Calu3 (cell line): ENCODE measurements at places on chromosomes 16 and 17.
A peak's percentile ranks its signal among the peaks of the same experiment; 100 is the strongest.

DNA sequence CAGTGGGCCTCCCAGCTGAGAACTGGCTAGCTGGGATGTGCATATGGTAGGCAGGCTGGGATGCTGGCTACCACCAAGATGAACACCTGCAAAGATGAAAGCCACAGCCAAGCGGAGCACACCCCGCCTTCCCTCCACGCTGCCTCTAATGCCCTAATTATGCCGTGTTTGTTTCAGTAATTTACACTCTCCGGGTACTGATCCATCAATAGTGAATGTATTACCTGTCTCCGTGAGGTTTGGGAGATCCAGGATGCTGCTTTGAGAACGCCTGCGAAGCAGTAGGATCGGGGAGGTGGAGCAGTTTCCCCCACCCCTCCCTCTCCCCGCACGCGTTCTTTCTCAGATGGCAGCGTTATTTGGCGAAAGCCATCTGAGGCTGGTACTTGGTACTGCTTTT is 28.9 kb upstream of the GSE1 start:
- no peak for DNase-seq

GRCh38 chr16:71734511-71734910 is 10.0 kb upstream of the PHLPP2 start:
- no peak for DNase-seq

- no peak for DNase-seq
Measured at GRCh38 chr16:87832741-87833502, 36.4 kb downstream of the SLC7A5 start.

DNA sequence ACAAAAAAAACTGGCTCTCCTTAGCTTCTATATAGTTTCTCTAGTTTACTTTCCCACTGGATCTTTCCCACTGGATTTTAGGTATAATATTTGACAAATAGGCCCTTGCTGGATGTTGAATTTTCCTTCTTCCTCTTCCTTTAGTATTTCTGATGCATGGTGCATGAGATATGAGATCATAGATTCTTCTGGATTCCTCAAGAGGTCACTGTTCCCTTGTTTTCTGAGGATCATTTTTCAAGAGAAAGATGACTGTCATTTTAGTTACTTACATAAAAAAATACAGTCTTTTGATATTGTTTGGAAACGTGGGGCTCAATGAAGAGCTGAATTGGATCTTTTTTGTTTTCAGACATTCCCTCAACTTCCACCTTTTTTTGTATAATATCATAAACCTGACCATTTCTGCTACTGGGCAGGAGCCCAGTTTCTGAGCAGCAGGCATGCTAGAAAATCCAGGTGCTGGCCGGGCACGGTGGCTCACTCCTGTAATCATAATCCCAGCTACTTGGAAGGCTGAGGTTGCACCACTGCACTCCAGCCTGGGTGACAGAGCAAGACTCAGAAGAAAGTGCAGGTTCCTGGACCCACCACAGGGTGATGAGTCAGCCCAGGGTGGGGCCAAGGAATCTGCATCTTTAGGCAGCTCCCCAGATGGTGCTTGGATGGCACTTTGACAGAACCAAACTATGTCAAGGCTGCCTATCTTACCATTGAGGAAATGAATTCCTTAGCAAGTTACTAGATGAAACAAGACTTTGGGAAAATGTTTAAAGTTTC is 70.3 kb downstream of the SDR42E1 start:
- peak; percentile 58 for DNase-seq

- no peak for DNase-seq
Measured at GRCh38 chr16:77085981-77086380, 105.0 kb upstream of the MON1B start.

DNA sequence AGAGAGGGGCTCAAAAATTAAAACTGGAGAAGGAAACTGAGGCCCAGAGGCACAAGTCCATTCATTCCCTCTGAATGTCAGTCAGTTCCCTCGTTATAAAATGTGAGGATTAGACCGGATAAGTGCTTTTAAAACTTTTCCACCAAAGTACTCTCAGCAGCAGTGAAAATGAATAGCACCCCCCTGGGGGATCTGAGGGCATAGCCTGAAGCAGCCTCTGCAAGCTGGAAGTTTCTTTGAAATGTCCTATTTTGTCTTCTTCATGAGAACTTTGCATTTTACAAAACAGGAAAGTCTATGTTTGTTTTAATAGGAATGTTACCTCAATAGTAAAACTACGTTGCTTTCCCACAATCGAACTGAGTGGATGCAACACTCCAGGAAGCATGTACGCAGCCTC is 273.0 kb downstream of the CEP112 start:
- DNase-seq = no peak

GRCh38 chr16:67283039-67283825 is 3.9 kb downstream of the PLEKHG4 start:
- DNase-seq = no peak

DNA sequence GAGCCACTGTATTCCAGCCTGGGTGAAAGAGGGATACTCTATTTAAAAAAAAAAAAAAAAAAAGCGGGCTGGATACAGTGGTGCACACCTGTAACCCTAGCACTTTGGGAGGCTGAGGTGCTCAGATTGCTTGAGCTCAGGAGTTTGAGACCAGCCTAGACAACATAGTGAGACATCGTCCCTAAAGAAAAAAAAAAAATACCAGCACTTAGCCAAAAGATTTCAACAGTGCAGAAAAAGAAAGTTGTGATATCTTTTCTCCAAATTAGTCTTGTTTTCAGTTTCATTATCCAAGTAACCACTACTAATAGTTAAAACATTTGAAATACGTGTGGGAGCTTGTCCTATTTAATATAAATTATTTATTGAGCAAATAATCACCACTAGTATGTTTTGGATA is 48.7 kb downstream of the TENT4B start:
- DNase-seq = no peak

- peak; percentile 93 for DNase-seq
Measured at GRCh38 chr17:81722184-81723120, 10.4 kb downstream of the SLC25A10 start.

- no peak for DNase-seq
Measured at GRCh38 chr17:1398931-1399678, 917 bp downstream of the YWHAE start.

DNA sequence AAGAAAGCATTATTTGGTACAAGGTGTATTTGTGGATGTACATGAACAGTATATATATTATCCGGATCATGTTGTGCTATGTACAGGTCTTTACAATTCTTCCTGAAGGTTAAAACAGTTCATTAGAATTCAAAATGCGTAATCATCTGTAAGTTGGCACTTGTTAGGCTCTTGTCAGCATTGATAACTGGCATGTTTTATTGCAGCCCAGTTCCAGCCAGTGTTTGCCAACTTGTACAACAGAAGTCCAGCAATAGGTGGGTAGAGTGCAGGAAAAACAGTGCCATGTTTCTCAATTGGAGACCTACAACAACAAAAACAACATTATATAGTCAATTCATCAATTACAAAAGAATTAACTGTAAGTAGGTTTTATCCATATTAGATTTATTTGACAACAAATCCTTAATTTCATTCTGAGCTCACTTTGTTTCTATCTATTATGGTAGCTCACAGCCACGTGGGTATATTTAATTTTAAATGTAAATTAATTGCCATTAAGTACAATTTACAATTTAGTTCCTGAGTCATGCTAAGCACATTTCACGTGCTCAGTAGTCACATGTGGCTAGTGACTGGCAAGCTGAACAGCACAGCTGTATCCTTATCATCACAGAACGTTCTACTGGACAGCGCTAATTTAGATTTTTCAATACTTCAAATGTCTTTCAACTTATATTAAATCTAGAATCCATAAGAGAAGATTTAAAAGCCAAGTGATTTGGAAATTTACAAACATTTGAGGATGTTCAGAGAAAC is 8.6 kb upstream of the ANKFY1 start:
- no peak for DNase-seq

DNA sequence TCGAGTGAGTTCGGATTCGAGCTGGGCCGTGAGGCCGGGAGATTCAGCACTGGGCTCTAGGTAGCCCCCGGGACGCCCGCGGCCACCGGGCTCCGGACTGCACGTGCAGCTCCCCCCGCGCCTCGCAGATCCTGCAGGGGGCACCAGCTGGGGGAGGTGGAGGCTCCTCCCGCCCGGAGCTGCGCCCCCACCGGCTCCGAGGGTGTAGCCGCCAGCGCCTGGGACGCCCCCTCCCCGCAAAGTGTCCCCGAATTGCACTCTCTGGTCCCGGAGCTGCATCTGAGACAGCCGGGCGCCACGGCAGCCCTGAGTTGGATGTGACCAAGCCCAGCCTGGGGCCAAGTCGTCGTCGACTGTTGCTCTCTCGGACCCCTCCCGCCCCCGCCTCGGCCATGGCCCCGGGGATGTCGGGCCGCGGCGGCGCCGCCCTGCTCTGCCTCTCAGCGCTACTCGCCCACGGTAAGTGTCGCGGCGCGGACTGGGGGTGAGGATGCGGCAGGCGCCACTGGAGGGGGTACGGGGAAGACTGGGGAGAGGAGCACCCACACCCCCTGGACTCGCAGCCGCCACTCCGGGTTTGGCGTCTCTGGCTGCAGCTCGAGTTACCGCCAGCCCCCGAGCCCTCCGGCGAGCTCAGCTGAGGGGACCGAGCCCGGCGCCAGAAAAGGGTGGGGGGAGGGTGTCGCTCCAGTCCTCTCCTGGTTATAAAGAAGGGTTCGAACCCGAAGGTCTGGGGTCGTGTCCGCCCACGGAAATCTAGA is 1.5 kb downstream of the TMEM132E start:
- no peak for DNase-seq

DNA sequence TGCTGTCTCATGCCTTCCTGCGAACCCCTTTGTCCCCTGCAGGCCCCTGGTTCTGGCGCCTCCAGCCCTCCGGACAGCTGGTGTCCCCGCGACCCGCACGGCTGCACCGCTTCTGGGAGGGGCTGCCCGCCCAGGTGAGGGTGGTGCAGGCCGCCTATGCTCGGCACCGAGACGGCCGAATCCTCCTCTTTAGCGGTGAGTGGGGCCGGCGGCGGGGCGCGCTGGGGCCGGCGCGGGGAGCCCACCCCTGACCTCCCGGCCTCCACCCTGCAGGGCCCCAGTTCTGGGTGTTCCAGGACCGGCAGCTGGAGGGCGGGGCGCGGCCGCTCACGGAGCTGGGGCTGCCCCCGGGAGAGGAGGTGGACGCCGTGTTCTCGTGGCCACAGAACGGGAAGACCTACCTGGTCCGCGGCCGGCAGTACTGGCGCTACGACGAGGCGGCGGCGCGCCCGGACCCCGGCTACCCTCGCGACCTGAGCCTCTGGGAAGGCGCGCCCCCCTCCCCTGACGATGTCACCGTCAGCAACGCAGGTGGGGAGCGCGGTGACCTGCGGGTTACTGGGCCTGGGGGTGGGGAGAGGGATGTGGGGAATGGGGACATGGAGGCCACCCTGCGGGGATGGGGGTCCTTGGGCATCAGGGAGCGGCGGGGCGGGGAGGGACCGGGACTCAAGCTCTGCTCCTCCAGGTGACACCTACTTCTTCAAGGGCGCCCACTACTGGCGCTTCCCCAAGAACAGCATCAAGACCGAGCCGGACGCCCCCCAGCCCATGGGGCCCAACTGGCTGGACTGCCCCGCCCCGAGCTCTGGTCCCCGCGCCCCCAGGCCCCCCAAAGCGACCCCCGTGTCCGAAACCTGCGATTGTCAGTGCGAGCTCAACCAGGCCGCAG is 7.1 kb upstream of the IL32 start:
- peak; percentile 64 for DNase-seq

- no peak for DNase-seq
Measured at GRCh38 chr16:24367186-24367710, 111.1 kb downstream of the CACNG3 start.

DNA sequence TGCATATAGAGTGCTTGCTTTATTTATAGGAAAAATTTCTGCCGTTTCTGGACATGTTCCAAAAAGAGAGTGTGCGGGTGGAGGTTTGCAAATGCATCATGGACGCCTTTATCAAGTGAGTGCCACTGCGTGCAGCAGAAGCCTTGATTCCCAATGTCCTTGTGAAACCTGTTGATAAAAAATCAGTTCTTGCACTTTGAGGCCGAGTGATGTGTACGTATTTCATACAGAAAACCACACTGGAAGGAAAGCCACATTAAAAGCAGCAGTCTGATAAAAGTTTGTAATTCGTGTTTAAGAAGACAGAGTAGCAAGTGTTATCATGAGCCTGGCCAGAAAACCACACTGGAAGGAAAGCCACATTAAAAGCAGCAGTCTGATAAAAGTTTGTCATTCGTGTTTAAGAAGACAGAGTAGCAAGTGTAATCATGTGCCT is 78.0 kb downstream of the KNOP1 start:
- no peak for DNase-seq

- no peak for DNase-seq
Measured at GRCh38 chr17:37820313-37820994, 75.6 kb upstream of the HNF1B start.

DNA sequence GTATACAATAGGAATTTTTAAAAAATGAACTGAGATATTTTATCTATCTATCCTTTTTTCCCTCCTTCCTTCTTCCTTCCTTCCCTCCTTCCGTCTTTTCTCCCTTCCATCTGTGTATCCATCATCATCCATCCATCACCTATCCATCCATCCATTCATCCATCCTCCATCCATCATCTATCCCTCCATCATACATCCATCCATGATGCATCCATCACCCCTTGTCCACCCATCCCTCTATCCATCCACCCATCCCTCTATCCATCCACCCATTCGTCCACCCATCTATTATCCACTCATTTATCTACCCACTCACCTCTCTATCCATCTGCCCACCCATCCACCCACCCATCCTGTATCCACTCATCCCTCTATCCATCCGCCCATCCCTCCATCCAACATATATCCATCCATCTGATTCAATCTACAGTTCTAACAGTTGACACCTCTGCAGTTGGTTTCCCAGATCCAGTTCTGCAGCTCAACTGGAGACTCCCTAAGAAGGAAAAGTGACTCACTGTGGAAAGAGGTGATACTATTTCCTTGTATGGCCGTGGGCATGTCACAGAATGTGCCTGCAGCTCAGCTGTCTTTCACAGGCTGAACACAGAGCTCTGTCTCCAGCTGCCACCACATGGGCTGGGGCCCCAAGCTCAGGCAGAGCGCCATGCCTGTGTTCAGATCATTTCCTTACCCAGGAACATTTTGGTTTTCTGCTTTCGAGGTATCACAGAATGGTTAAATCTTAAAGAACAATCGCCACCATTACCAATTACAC is 130.8 kb downstream of the XYLT1 start:
- peak; percentile 39 for DNase-seq

DNA sequence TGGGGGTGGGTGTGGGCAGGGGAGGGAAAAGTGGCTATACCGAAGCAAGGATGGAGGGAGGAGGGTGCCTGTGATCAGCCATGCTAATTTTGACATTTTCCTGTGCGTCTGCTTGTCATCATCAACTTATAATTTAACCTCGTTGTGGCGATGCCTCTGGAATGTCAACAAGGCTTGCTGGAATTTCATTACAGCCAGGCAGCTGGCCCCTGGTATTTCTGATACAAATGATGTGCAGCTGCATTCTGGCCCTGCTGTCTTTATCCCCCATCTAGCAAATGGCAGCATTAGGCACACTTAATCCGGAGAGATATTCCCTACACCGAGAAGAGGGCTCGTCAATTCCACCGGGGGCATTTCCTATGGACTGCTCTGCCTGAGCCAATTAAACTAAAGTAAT is 278.3 kb upstream of the CCL2 start:
- no peak for DNase-seq

DNA sequence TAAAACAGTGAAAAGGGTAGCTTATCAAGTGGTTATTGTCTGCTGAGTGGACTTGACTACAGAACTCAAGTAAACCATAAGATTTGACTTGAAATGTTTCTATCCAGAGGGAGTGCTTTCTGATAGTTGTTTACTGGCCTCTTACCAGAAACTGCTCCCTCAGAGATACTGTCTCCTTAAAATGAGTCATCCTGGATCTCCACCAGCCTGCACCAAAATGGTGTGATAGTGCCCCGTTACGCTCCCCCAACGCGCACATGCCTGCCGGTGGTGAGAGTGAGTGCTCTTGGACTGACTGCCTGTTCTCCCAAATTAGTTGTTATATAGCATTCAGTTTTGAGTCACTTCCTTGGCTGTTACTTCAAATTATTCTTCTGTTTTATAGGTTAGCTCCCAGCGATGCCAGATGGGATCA is 22.9 kb downstream of the PRCD start:
- DNase-seq = no peak
